ENCODE measurements at places on chromosomes 2 and 18. TPM values are rescaled to one million over a fixed set of nuclear protein-coding genes. Genes with fewer than 3 reads are reported as not detected.

AGXT gene
- total RNA-seq = not detected

TCF23 gene
- not detected for total RNA-seq

DNA sequence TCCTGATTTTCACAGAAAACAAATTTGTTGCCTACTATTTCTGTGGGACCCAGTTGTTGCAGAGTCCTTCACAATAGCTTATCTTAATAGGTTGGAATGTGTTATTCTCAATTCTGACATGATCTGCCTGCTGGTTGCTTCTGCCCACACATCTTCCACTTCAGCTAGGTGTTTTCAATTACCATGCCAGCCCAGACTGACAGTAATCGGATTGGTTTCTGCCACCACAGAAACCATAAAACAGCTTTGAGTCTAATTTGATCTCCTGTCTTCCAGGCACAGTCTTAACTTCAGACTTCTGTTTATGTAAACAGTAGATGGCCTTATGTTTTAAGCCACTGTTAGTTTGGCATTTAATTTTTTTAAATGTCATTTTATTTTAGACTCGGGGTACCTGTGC, 248.2 kb upstream of the RBMS1 start:
- H3K27me3 ChIP-seq = no peaks in the 10 kb centered on the region
- no peaks in the 10 kb centered on the region for H3K4me1 ChIP-seq
- H3K4me3 ChIP-seq = no peak overlapping the region
- H3K36me3 ChIP-seq = no peaks in the 10 kb centered on the region

DNA sequence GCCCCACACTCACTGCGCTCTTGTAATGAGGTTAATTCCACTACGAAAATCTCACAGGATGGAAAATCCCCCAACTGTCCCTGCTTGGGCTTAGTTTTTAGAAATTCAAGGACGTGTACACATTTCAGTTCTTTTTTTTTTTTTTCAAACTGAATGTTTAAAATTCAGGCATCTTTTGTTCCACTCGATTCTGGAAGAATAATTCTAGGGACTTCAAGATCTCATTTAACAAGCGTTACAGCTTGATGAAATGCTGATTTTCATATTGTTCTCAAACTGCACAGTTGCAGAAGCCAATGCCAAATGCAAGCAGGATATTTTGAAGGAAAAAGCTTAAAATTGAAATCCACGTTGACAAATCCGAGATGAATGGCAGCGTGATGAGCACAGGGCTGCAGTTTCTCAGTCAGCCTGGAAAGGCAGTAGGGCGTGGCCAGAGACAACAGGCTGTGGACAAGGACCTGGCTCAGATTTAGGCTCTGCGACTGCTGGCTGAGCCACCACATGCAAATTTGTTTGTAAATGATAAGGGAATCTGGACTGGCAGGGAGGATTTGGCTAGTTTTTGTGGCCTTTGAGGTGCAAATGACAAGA, 128.1 kb upstream of the MYCN start:
- peaks cover 36% of the 10 kb centered on the region for H3K4me1 ChIP-seq
- no peak overlapping the region for H3K27ac ChIP-seq
- no peaks in the 10 kb centered on the region for H3K36me3 ChIP-seq

- H3K36me3 ChIP-seq = no peaks in the 10 kb centered on the region
- H3K27ac ChIP-seq = no peak overlapping the region
- H3K4me3 ChIP-seq = no peak overlapping the region
- peaks cover 53% of the 10 kb centered on the region for H3K27me3 ChIP-seq
These were observed 6.1 kb upstream of the GMPPA start for GRCh38 chr2:219492575-219492974.

NOL4 gene
- 4.4 TPM for total RNA-seq

DNA sequence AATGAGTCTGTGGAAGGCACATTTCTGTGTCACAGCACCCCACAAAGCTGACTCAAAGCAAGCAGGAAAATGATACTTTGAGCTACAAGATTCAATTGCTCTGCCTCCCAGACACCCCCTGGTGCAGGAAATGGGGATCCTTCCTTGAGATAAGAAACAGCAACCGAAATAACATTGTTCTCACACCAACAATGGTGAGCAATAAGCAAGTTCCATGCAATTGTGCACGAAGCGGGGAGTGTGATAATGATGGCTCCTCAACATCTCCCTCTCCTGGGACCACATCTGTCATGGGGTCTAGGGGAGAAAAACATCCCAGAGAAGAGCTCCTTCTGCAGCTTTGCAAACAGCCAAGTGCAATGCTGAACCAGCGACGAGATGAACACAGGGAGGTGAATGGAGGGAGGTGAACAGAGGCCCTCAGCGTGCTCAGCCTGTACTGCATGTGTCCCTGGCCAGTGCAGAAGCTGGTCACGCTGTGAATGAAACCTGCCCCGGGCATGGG, 67.7 kb downstream of the PDCL3 start:
- DNase-seq = no peak
- no peaks in the 10 kb centered on the region for H3K36me3 ChIP-seq
- H3K4me1 ChIP-seq = no peaks in the 10 kb centered on the region

DNA sequence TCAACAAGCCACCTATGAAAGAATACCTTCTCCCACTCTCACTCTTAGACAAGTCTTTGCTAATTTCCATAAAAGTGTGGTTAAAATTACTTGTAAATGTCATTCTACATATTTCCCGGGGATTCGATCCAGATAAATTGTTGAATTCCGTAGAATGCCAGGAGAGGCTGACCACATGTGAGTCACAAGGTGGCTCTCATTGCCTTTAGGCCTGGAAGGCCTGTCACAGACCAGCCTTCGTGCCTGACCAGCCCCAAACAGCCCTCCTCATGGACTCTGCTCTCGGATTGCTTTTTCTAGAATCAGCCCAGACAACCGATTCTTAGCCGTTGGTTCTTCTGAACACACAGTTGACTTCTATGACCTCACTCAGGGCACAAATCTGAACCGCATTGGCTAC, 86.0 kb downstream of the RTN4 start:
- no peak overlapping the region for H3K4me3 ChIP-seq
- peaks cover 18% of the 10 kb centered on the region for H3K4me1 ChIP-seq
- no peaks in the 10 kb centered on the region for H3K36me3 ChIP-seq
- no peak for DNase-seq
- H3K27me3 ChIP-seq = no peaks in the 10 kb centered on the region
